RPMI7951 (cell line): ENCODE measurements at places on chromosomes 16 and 17. TPM values are rescaled to one million over a fixed set of nuclear protein-coding genes. Genes with fewer than 3 reads are reported as not detected.

GRCh38 chr16:66850115-66850815, 6.1 kb downstream of the CA7 start:
- no peak for DNase-seq

GRCh38 chr17:51604299-51605020, 344.1 kb downstream of the UTP18 start:
- no peak for DNase-seq

- no peak for DNase-seq
These were observed 6.2 kb downstream of the TUFM start for GRCh38 chr16:28839899-28840298.

DNA sequence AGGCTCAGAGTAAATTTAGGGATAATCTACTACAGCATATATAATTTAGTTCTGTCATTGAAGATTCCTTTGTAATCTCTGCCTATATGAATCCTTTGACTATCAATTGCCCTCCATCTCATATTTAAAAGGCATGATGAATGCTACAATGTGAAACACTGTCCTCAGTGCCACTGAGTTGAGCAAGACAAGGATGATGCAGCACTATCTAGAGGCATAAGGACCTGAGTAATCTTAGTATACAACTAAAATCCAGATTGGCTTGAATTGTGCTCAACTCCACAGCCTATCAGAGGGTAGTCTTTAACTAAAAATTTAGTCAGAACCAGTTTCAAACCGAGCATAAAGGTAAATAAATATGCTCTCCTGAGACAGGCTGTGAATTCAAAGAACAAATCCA, 11.6 kb upstream of the STRADA start:
- no peak for DNase-seq

- DNase-seq, result no peak
These were observed 790 bp downstream of the CRHR1 start for GRCh38 chr17:45784741-45785479.

- peak; percentile 49 for DNase-seq
These were observed 68.5 kb downstream of the CDC27 start for GRCh38 chr17:47120521-47121095.

GRCh38 chr16:1949507-1949906, 5.0 kb downstream of the RPL3L start:
- no peak for DNase-seq

STX4 gene
- total RNA-seq, result 23.1 and 23.5 TPM in 2 replicates

MT4 gene
- total RNA-seq, result not detected in 2 replicates

DNA sequence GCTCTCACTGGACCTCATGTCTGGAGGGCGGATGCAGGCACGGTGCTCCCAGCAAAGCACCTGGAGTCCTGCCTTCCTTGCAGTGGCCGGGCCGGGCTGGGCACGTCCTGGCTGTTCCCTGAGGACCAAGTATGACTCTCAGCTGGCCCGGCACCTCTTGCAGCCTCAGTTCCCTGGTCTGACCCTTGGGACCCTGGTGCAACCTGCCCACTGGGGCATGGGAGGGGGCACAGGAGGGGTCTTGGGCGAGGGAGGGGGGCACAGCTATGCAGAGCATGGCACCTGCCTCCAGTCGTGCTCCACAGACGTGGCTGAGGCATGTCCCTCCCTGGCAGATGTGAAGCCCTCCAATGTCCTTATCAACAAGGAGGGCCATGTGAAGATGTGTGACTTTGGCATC, 19.6 kb downstream of the MAP2K3 start:
- no peak for DNase-seq

HAS3 gene
- total RNA-seq, result 0.72 TPM in 1 of 2 replicates, not detected in the other

HLF gene
- total RNA-seq, result 0.24 and 0.39 TPM in 2 replicates

NPIPA2 gene
- 0.29 and 4.3 TPM in 2 replicates for total RNA-seq

PIEZO1 gene
- total RNA-seq, result 76.4 and 91.5 TPM in 2 replicates

DNA sequence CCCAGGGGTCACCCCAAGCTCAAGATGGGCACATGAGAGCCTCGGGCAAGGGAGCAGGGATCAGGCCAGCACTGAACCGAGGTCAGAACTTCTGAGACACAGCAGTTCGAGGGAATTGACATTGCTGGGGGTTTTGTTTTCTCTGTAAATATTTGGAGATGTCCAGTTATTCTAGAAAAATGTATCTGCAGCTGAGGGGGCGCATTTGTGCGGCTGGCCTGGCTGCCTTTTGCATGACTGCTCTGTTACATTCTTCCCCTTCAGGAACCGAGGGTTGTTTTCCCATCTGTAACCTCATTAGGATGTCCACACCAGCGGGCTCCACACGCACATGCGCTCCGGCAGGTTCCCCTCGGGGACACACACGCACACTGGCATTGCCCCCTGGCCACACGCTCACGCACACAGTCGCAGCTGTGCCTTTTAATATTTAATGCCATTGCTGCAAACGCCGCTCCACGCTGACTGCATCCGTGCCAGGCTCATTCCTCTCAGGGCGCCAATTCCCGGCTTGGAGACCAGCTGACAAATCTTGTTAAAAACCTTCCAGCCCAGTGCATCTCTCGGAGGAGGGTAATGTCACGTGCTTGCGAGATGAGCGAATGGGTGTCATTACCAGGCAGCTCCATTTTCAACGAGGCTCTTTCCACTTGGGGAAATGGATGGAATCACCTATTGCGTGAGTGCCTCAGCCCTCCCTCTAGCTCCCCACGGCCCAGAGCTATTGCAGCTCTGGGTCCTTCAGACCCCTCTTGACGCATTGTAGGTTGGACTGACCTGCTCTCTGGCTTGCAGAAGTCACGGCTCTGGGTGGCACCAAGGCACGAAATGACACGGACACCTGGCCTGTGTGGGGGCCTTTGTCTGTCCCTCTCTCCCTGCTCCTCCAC, 13.1 kb downstream of the CCR7 start:
- no peak for DNase-seq

STXBP4 gene
- 5.6 and 10.4 TPM in 2 replicates for total RNA-seq

SUMO2 gene
- 128 and 141 TPM in 2 replicates for total RNA-seq

DNA sequence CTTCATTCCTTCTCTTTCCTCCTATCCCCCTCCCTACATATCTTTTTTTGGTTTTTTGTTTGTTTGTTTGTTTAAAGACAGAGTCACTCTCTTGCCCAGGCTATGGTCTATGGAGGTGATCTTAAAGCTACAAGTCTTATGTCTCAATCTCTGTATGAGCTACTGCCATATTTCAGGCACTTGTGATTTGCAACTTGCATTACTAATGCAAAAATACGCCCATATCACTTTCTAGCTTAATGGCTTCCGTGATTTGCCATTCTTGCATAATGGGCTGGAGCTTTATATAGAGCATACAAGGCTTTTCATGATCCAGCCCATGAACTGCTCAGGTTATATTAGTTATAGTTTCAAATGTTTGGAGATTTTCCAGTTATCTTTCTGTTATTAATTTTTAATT, 7.5 kb downstream of the CFAP97D1 start:
- no peak for DNase-seq

DNA sequence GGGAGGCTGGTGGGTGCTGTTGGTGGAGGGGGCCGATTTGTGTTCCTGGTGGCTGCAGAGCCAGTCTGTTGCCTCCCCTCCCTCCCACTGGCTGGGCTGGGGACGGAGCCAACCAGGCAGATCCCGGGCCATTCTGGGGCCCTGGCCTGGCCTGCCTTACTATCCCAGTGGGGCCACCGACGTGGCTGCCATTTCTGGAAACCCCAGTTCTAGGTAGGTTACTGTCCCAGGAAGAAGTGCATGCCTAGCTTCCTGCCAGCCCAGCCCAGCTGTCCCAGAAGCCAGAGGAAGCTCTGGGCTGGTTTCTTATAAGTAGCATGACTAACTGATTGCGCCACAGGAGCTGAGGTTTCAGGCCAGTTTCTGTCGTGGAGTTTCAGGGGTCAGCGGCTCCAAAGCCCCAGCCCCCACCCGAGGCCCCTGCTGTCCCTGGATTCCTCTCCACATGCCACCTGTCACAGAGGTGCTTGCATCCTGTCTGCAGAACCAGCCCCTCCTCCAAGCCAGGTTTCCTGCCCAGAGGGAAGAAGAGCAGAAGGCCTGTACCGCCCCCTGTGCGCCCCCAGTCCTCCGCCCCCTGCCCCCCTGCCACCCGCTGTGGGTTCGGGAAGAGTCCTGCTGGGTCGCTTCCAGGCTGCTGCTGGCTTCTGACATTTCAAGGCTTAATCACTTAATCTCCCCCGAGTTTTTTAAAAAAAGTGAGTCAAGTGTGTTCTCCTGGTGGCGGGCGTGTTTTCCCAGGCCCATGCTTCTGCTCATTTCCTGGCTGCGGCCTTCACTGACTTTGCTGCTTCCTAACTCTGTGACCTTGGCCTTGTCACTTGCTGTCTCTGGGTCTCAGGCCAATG, 13.2 kb downstream of the IL4R start:
- DNase-seq, result peak; percentile 95

DNA sequence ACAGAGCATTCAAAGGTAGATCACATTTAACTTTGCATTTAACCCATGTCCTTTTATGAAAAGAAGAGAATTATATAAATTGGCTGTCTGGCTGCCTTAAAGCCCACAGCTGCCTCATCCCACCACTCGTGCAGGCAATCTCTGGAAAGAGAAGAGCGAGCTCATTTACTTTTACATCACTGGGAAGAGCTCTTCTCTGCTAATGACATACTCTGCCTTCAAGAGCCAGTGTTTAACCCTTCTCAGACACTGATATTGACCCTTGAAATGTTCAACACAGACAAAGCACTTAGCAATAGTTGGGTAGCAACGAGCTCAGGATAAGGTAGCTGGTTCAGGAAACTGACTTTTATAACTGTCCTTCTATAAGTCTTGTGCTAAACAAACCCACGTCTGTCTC, 6.8 kb downstream of the KRT38 start:
- no peak for DNase-seq

DNA sequence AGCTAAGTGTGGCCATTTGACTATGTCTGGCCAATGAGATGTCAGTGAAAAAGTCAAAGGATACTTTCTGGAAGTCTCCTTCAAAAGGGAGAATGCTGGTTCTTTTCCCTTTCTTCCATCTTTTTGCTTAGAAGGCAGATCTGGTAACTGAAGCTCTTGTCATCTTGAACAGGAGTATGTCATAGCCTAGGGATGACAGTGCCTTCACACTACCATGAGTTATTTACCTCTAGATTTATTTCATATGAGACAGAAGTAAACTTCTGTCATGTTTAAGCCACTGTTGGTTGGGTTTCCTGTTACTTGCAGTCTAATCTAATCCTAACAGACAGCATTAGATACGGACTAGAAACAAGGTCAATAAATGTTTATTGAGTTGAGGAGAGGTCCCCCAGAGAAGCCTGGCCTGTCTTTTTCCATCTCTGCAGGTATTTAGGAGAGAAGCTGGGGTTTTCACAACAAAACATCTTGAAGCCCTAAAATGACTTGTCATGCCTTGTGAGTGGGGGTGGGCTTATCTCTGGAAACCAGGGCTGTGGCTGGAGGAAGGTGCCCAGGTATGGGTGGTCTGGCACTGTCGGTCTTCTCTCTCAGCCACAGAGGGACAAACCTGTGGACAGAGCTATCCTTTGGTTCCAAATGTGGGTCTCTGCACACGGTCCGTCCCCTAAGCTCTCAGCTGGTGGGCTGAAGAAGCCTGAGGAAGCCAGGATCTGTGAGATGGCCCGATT, 28.5 kb downstream of the TMEM98 start:
- DNase-seq, result no peak

DNA sequence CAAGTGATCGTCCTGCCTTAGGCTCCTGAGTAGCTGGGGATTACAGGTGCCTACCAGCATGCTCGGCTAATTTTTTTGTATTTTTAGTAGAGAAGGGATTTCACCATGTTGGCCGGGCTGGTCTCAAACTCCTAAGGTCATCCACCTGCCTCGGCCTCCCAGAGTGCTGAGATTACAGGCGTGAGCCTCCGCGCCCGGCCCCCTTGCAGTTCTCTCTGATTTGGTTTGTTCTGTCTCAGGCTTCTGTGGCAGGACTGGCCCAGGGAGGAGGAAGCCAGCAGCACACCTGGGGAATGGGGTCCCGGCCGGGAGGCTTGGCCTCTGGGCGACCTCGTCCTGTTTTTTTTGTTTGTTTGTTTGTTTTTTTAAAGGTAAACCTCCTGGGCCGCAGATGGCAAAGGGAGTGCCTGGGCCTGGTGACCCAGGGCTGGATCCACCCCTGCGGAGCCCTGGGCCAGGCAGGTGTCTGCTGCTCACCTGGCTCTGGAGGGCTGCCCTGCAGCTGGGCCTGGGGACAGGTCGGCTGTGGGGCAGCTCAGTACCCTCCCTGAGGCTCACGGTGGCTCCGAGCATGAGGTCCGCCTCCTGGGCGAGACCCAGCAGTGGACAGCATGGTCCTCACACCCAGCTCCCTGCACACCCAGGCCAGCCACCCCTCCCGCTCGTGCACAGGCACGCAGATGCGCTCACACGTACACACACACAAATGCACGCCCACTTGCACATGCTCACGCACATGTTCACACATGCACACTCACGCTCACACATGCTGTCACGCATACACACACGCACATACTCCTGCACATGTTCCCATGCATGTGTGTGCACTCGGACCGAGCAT, 3.3 kb upstream of the NUDT16L1 start:
- no peak for DNase-seq

- no peak for DNase-seq
These were observed 80.2 kb upstream of the CIBAR2 start for GRCh38 chr16:85192238-85193114.

BANP gene
- total RNA-seq, result 15.3 and 15.5 TPM in 2 replicates

GRCh38 chr17:6286233-6286632, 148.7 kb downstream of the AIPL1 start:
- DNase-seq, result no peak

GRCh38 chr17:4420692-4421131, 13.0 kb upstream of the SPNS3 start:
- peak; percentile 58 for DNase-seq

HSD17B2 gene
- total RNA-seq, result 1.4 and 2.6 TPM in 2 replicates

- DNase-seq, result no peak
These were observed 20.4 kb downstream of the CARHSP1 start for GRCh38 chr16:8848231-8848938.

SDK2 gene
- 1.1 and 1.6 TPM in 2 replicates for total RNA-seq

DNA sequence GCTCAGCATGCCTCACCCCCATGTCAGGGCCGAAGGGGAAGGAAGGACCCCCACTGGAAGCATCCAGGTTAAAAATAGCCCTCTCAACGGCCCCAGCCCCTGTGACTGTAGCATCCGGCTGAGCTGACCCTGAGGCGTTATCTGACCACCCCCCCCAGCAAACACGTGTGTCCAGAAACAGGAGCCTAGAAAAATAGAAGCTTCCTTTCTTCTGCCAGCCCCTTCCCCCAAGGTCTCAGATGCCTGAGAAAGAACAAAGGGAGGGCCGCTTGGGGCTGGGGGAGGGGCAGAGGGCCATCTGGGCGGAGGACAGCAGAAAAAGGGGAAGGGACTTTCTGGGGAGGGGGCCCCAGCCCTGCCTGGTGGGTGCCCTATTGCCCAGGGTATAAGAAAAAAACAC, 55.8 kb downstream of the ACTG1 start:
- DNase-seq, result no peak

JPH3 gene
- not detected in 2 replicates for total RNA-seq

APOBR gene
- total RNA-seq, result not detected in 2 replicates

- DNase-seq, result peak; percentile 59
These were observed 294.1 kb downstream of the BCAS3 start for GRCh38 chr17:60971515-60972369.

PGAP6 gene
- 20.2 and 25.8 TPM in 2 replicates for total RNA-seq
